ENCODE measurements at places on chromosomes 11 and 22.

DNA sequence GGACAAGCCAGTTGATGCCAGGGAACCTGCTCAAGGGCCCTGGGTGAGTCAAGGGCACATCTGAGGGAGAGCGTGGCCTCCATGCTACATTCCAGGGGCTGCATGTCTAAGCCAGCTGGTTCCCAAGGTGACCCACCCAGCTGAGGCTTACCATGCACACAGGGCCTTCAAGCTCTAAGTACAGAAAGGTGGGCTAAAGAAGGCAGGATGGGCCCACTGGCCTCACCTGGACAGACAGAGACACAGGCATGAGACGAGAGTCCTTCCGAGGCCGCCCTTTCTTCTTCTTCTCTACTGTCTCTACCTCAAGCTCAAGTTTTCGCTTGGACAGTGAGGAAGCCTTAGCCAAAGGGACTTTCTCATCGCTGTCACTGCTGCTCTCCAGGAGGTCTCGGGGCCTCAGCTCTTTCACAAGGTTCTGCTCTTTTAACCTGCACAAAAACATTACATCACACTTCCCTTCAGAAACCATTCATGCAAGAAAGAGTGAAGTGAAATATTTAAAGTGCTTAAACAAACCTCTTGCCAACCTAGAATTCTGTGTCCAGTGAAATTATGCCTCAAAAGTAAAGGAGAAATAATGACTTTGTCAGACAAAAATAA is 69.9 kb downstream of the HIRA start:
- no peak for DNase-seq

DNA sequence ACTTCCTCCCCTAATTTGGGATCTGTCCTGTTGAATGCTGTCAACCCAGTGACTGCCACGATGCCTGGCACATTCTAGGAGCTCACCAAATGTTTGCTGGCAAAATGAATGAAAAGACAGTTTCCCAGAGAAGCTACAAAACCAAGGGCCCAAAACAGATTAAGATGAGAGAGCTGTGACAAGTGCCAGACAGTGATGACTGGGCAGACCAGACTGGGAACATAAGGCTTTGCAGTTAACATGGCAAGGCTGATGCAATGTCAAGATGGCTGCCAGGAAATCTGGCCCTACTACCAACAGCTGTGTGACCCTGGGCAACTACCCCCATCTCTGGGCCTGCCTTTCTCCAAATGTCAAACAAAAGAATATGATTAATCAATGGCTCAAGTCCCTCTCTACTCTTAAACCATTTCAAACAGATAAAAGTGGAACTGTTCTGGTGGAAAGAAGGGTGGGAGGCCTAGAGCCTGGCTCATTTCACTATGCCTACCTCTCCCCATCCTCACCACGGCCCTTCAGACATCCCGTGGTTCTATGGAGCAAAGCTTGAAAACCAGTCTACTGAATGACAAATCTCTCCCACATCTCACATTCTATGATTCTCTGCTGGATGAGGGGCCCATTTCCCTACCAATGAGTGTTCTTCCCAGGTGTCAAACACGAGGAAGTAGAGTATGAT is 12.8 kb downstream of the AP1B1 start:
- DNase-seq, result no peak

GRCh38 chr11:91869686-91870085 is 354.9 kb upstream of the FAT3 start:
- no peak for DNase-seq

DNA sequence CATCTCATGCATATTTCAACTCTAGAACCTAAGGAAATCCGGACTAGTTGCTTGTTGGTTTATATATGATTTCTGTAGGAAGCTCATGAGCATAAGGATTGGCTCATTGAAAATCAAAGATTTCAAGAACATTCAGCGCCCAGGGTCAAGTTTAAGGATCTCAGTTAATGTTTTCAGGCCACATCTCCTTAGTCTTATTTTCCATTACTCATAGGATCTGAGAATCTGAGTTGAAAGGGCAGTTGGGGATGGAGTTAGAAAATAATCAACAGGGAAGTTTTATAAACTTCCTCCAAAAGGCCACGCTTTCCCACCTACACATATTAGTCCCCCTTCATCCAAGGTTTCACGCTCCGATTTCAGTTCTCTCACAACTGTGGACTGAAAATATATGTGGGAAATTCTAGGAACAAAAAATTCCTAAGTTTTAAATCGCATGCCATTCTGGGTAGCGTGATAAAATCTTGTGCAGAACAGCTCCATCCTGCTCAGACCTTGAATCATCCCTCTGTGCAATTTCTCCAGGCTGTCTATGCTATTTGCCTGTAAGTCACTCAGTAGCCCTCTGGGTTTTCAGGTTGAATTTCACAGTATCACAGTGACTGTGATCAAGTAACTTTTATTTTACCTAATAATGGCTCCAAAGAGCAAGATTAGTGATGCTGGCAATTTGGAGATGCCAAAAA is 160.2 kb downstream of the KIRREL3 start:
- DNase-seq, result no peak

DNA sequence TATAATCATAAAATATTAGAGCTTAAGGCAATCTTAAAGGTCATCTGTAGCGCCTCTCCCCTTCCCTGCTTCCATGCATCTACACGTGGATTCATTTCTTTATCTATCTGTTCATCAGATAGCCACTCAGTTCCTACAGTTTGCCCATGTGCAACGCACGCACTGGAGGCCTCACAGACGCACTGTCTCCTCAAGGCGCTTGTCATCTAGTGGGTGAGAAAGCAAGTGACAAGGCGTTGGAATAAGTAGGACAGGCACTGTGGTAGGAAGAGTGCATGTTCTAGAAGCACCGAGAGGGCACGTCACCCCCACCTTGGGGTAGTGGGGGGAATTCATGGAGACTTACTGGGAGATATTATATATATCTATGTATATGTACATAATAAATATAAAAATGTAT is 20.8 kb upstream of the JAM3 start:
- DNase-seq, result no peak

GRCh38 chr11:10304495-10305261 is at the start of gene ADM:
TSS of gene ADM (plus strand) at chr11:10305073. CDS start at chr11:10305701, 628 bp downstream.
- peak; percentile 38 for DNase-seq

DNA sequence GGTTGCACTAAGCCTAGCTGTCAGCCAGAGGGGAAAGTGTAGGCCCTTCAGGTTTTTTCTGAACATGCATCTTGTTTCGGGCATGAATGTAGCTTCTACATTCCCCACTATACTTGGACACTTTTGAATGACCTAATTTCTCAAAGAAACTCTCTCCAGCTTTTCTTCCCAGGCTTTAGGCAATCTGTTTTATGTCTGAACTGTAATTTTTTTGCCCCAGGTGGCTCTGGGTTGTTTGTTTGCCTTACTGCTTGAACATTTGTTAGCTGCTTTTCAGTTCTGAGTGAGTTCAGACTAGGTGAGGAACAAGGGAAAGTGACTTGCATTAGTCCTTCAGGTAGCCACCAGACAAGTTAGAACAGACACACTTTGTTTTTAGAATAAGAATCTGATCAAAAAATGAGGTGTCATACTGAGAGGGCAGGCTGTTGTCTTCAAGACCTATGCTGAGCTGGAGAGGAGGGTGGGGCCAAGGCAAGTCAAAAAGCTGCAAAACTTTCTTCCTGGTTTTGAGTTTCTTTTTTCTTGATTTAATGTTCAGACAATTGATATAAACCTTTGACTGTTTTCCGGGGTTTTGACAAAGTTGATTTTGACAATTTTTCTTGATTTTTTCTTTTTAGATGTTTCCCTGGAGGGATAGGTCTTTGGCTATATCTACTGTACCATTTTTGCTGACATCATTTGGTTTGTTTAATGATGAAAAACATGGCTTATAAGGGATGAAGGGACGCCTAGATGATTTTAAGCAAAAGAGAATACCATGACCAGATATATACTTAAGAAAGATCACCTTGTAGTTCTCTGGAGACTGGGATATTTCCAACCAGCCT is 182.8 kb downstream of the WNT11 start:
- DNase-seq, result no peak

GRCh38 chr11:69634590-69634989 is 6.4 kb upstream of the CCND1 start:
- DNase-seq, result no peak

DNA sequence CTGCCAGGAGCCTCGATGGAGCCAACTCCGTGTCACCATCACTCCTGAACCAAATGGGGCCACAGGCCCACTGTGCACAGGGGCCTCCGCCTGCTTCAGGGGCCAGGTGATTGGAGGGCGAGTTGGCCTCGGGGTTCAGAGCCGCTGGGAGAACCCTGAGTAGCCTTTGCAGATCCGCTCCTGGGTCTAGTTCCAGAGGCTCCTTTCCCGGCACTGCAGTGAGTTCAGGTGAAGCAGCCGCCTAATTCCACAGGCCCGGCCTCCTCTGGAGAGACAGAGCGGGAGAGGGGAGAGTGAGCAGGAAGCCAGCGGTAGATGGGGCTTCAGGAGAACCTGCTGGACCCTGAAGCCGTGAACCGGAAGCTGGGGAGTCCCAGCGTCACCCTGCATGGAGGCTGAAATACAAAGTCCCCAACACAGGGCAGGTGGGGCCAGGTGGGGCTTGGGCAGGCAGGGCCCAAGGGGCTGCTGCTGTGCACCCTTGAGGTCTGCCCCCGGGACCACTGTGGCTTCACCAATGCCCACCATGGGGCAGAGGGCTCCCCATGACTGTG is 22.5 kb downstream of the DRD4 start:
- no peak for DNase-seq

DNA sequence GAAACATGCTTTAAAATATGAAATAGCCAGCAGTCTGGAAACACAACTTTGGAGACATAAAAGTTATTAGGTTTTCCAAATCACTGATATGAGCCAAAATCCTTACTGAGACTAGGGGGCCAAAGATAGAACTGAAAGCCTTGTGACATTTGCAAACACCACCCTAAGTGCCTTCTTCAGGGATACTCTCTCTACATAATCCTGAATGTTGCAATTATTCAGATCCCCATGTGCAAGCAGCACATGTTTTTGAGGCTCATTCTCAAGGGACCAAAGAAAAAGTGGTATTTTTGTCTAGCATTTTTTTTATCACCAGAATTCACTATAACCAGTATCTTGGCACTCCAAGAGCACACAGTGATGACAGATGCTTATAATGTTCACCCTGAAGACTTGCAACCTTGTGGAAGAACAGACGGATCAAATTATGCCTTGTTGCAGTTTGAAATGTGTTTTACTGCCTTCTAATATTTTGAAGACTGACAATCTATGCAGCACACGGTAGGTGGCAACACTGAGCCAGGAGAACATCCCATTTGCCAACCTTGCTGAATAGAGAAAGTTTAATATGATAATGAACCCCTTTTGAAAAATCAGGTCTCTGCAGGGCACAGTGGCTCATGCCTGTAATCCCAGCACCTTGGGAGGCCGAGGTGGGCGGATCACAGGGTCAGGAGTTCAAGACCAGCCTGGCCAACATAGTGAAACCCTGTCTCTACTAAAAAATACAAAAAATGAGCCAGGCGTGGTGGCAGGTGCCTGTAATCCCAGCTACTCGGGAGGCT is 78.5 kb downstream of the PLEKHA7 start:
- no peak for DNase-seq

DNA sequence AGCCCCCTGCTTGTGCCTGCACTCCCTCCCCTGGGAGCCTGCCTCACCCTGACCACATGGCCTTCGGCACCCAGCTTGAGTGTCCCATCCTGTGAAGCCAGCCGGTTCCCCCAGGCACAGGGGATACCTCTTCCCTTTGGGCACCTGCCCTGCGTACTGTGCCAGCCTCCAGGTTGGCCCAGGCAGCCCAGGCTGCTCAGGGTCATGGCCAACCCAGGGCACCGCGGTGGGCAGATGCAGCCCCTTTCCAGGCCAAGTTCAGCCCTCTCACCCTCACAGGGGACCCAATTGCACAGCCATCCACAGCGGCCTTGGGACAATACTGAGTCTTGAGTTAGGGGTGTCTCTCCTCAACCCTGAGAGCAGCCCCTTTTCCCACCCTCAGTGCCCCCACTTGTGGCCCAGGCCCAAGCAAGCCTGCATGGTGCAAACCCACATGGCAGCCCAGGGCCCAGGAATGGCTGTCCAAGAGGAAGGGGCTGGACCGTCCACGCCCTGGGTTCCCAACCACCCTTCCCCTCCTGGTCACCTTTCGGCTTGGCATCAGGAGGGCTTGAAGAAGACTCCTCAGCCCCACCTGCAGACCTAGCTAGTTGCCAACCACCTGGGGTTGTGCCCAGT is 87.7 kb downstream of the CDKN1C start:
- DNase-seq, result peak; percentile 19

- DNase-seq, result no peak
These were observed 42.1 kb downstream of the PACSIN2 start for GRCh38 chr22:42972649-42973535.

GRCh38 chr11:115425816-115426215 is 78.4 kb downstream of the CADM1 start:
- DNase-seq, result no peak

- no peak for DNase-seq
These were observed 1480.8 kb downstream of the BRD1 start for GRCh38 chr22:48346911-48347310.

- DNase-seq, result no peak
These were observed 102.7 kb upstream of the BIRC3 start for GRCh38 chr11:102214623-102215022.

DNA sequence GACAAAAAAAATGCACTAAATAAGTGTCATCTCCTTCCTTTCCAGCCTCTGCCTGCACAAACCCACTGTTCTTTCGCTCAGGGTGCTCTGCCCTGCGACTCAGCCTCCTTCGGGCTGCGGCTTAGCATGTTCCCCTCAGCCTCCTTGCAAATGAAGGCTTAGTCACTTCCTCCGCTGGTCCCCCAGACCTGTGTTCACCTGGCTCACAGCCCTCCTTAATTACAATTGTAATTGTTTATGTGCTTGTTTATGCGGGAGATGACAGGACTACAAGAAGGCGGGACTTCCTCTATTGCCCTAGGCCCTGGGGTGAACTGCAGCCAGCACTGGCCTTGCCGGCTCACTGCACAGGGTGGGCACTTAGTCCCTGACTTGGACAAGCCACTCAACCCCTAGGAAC is 303.6 kb downstream of the KIRREL3 start:
- DNase-seq, result no peak

DNA sequence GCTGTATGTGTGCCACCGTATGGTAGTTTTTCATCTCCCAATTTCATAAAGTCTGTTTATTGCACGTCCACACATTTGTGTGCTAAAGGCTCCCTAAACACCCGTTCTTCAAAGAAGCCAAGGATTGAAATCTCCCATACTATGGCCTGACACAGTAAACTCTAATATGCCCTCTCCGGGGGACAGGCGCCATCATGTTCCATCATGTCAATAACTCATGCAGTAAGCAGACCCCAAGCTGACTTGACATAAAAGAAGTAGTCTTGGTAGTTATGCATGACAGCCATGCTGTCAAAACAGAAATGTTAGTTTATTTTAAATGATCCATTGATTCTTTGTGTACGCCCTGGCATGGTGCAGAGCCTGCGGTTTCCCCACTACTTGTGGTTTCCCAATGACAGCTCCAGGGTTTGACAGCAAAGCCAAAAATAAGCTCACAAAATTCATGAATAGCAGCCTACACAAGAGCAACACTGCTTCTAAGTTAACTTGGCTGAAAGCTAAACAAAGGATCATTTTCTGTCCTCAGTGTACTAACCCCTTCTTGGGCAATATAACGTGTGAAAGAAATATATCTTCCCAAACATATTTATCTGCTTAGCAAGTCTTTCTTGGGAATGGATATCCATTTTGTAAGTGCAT is 56.5 kb upstream of the CABP7 start:
- DNase-seq, result no peak
